ENCODE measurements at places on chromosomes 12 and 14.

DNA sequence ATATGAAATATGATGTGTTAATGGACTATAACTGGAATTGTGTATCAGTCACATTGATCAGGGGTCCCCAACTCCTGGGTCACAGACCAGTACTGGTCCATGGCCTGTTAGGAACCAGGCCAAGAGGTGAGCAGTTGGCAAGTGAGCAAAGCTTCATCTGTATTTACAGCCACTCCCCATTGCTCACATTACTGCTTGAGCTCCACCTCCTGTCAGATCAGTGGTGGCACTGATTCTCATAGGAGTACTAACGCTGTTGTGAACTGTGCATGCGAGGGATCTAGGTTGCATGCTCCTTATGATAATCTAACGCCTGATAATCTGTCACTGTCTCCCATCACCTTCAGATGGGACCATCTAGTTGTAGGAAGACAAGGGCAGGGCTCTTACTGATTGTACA lies 72.3 kb downstream of the CDK17 start:
- DNase-seq, result no peak

DNA sequence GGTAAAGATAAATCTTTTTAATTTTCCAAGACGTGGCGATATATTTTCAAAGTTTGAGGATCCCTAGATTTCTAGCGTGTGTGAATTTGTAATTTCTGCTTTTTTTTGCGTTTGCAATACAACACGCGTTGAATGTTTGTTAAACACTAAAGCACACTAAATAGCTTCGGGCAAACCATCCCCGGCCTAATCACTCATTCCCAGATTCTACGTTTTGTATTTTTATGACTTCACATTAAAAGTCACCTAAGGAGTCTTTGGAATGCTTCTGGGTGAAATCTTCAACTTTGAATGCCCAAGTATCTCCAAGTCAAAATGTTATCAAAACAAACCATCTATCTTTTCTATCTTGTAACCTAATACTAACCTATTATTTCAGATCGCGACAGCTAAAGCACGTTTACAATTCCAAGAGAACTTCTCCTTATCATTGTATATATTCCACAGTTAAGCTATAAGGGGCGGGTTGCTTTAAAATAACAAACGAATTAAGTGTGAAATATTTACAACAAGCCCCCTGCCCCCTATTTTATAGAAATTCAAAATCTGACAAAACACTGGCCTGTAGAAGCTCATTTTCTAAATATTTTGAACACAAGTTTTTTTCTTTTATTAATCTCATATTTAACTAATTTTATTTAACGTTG lies 1.1 kb downstream of the ALX1 start:
- no peak for DNase-seq

- DNase-seq, result peak; percentile 95
These were observed 105.2 kb upstream of the ATF7IP start for GRCh38 chr12:14260011-14260993.

- no peak for DNase-seq
These were observed 539.7 kb downstream of the SNAPC1 start for GRCh38 chr14:62301911-62302310.

DNA sequence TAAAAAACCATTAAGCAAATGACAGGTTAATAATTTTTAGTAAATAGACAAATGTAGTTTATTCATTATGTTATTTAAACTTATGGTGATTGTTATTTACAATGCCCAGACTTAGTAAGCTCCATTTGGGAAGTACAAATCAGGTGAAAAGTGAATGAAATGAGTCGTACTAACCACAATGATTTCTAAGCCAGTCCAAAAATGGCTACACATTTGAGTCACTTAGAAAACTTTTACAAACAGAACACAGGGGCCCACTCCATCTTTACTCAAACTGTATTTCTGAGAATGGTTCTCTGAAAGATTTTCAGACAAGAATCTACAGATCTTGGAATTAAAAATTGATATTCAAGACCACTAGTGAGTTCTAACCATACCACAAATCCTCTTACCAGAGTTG lies 653.3 kb upstream of the MIS18BP1 start:
- DNase-seq, result no peak

- no peak for DNase-seq
These were observed 245.9 kb downstream of the CACNA1C start for GRCh38 chr12:2298556-2299200.

GRCh38 chr14:49550286-49551184 lies 35.6 kb downstream of the RPS29 start:
- peak; percentile 23 for DNase-seq

DNA sequence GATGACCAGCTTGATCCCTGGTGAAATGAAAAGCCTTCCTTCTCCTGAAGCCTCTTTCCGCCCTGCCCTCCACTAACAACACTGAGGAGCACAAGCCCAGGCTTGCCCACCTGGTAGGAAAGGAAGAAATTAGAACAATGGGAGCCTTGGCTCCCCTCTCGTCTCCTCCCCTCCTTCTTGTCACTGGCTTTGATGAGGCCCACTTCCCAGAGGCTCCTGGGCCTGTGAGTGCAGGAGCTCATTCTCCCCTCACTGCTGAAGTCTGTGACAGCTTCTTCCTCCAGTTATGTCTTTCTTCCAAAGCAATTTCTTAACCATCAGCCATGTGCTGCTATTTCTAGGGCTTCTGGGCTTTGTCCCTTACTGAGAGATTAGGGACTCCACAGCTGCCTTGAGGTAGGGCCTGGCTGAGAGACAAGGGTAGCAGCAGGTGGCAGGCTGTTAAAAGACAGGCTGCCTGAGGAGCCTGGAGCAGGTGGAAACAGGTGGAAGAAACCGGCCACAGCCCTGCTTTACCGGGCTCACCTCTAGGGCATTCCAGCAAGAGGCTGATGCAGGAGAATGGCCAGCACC lies 53.6 kb upstream of the SRSF5 start:
- DNase-seq, result peak; percentile 91
